ENCODE measurements at places on chromosomes 13 and 19.

DNA sequence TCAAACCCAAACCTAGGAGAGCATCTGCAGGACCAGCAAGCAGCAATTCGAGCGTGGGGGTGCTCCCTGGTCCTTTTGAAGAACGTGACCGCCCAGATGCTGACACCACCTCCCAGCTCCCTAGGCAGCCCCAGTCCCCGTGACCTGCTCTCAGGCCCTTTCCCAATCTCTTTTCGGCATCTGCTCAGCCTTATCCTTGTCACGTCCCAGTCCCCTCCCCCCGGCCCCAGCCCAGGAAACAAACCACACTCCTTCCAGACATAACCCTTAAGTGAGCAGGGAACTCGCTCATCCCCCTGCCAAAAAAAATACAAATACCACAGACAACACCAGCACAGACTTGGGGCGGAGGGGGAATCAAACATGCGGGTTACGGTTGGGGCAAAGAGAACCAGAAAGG, 3.3 kb downstream of the MLLT1 start:
- DNase-seq: no peak

- no peak for DNase-seq
Measured at GRCh38 chr19:10701955-10702525, 801 bp downstream of the QTRT1 start.

DNA sequence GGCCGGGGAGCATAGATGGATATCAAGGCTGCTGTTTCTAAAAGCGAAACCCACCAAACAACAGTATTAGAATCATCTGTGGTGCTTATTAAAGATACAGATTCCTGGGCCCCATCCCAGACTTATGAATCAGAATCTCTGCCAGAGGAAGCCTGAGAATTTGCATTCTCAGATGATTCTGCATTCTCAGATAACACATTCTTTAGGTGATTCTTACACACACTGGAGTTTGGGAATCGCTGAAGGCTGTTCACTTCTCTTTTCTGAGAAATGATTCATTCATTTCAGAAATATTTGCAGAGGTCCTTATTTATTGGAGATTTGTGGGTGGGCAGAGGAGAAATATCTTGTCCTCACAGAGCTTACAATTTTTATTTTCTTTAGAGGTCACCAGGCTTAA, 24.4 kb downstream of the ALOX5AP start:
- DNase-seq: no peak

- DNase-seq: no peak
Measured at GRCh38 chr13:51396352-51396751, 56.5 kb downstream of the INTS6 start.

GRCh38 chr19:1470305-1471009, 8.6 kb downstream of the C19orf25 start:
- DNase-seq: no peak

- DNase-seq: no peak
Measured at GRCh38 chr19:7366701-7367420, 18.1 kb downstream of the ARHGEF18 start.

- DNase-seq: no peak
Measured at GRCh38 chr19:41434450-41434849, 5.3 kb downstream of the DMAC2 start.

- DNase-seq: no peak
Measured at GRCh38 chr19:3852614-3853254, 16.1 kb downstream of the ZFR2 start.

DNA sequence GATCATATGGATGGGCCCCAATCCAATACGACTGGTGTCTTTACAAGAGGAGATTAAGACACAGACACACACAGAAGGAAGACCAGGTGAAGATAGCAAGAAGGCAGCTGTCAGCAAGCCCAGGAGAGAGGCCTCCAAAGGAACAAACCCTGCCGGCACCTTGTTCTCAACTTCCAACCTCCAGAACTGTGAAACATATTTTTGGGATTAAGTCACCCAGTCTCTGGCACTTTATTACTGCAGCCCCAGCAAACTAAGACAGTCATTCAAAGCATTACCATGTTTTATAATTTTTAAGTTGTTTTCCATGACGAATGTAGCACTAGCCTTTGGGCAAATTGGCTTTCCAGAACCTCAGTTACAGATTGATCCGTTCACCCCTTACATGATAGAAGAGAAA, 11.3 kb downstream of the STARD13 start:
- no peak for DNase-seq

- DNase-seq: no peak
Measured at GRCh38 chr13:78997902-78998629, 339.1 kb upstream of the OBI1 start.

DNA sequence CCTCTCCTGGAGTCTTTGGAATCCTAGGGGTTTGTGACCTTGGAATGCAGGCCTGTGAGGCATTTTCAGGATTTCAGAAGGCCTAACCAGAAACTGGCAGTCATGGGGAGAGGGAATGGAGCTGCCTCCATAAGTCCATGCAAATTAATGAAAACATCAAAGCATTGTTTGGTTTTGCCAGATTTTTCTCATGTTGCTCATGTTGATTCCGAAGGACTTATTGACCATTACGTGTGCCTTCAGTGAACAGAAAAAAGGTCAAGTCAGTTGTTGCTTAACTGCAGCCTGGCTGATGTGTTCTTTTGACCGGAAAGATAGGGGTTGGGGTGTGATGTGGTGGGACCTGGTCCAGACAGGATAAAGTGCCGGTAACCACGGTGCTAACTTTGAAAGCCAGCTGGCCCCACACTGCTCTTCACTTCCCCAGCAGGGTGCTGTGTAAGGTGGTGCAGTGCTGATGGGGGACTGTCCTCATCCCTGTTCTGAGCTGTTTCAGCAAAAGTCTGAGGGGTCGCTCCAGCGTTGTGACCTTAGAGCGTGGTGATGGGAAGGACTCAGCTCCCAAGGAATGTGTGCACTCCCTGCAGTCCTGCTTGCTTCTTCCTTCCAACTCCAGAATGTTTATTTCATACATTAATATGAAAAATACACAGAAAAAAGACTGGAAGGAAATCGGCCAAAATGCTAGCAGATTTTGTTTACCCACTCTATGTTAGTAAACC, 3.5 kb downstream of the RNF113B start:
- DNase-seq: no peak

DNA sequence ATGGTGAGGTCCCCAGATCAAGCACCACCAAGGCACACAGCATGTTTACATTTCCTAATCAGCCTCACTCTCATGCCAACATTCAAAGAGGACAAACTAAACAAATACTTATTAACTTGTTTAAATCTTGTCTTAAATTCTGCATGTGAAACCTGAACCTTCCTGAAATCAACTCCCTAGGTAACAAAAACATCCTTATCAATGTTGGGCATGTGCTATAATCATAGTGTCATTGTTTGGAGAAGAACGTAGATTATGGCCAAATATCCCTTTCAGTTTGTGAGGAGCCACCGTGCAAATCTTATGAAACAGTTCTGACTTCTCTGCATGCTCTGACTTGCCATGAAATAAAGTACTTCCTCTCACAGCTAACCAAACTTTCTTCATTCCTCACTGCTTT, 123.8 kb downstream of the NDFIP2 start:
- DNase-seq: no peak

DNA sequence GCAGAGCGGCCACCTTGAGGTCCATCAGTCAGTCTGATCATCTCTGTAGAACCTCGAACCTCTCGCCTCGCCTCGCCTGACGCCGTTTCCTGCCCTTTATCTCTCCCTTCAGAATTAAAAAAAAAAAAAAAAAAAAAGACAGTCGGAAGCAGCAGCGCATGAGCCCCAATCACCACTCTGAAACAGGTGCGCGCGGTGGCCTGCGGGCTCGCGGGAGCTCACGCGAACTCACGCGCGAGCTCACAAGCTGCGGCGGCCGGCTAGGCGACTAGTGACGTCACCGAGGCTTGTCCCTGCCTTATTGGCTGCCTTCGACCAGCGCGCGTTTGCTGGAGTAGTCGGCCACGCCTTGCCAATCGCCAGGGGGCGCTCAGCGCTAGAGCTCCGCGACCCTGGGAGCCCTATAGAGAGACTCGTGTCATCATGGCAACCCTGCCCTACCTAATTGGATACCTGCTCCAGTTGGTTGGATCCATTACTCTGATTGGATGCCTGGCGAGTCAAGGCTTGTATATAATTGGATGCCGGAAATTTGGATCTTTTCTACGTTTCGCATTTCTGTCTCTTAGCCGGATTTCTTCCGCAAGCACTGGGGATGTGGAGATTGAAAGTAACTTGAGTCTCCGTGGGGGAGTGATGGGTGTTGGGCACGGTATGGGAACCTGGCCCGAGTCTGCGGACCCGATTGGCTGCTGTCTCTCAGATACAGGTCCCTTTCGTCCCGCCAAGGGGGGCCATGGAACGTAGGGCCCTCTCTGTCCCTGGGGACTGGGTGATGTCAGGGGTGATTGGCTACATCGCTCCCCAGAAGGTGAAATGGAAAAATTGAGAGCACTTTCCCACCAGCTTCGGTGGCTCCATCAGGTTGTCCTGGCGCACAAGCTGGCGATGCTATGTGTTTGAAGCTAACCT, 31.6 kb downstream of the SYT3 start:
- DNase-seq: peak; percentile 98

GRCh38 chr13:37791699-37792098, 77.9 kb downstream of the TRPC4 start:
- no peak for DNase-seq

- no peak for DNase-seq
Measured at GRCh38 chr13:93375491-93375890, 148.9 kb downstream of the GPC6 start.

DNA sequence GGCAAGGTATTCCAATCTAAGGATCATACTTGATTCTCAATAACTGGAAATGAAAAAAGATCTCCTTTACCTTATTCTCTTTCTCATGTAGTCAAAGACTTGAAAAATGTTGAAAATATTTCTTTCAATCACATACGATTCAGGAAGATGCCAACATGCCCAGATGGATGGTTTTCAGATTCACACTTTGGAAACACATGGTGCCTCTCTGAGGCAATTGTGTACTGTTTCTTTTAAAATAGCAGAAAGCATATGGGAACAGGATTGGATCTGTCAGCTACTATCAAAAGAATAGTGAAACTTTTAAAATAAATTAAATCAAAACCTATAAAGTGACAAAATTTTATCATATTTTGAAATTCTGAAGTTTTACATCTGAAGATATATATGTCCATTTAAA, 222.4 kb downstream of the SPRY2 start:
- peak; percentile 31 for DNase-seq

DNA sequence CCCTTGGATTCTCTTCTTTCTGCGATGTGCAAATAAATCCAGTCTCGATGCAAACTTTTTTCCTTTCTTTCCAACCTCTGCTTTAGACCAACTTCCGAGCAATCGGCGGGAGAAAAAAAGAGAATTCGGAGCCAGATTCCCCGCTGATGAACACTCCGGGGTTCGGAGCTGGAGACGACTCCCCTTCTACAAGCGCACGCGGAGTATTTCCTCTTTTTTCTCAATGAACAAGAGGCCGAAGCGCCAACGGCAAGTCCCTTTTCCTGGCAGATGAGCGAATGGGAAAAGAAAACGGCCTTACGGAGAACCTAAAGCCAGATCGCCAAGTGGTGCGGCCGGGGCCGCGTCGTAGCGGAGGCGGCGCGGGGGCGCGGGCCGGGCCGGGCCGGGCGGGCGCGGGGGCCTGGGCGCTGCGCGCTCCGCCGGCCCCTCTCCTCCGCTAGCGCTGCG, 250 bp downstream of the SPRY2 start:
- DNase-seq: no peak

- DNase-seq: no peak
Measured at GRCh38 chr13:83883061-83883523, 818 bp upstream of the SLITRK1 start.

DNA sequence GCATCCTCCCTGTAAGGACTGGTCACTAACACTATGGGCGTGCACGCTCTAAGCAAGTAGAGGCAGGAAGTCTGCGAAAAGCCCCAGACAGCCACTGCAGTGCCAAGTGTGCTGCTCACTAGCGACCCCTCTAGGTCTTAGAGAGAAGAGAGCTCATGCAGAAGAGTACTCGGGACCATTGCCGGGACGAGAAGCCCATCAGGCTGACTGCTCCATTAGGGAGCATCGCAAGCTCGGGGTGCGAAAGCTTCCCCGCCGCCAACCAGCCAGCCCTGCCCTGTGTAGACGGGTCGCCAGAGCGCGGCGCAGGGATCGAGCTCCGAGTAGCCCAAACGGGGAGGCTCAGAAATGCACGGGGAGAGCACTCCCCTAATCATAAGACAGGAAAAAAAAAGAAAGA, 16.6 kb downstream of the POU4F1 start:
- DNase-seq: no peak

GRCh38 chr19:6693681-6694080, 23.7 kb upstream of the TNFSF14 start:
- no peak for DNase-seq

GRCh38 chr19:46731007-46731501, 14.1 kb upstream of the PRKD2 start:
- DNase-seq: no peak

GRCh38 chr19:47283405-47284059, 8.8 kb downstream of the INAFM1 start:
- DNase-seq: no peak

Measured in cerebellar nuclear complex (tissue), 1 donor.